Cortex of kidney (tissue), 1 donor: ENCODE measurements at places on chromosomes 7 and 10.

DNA sequence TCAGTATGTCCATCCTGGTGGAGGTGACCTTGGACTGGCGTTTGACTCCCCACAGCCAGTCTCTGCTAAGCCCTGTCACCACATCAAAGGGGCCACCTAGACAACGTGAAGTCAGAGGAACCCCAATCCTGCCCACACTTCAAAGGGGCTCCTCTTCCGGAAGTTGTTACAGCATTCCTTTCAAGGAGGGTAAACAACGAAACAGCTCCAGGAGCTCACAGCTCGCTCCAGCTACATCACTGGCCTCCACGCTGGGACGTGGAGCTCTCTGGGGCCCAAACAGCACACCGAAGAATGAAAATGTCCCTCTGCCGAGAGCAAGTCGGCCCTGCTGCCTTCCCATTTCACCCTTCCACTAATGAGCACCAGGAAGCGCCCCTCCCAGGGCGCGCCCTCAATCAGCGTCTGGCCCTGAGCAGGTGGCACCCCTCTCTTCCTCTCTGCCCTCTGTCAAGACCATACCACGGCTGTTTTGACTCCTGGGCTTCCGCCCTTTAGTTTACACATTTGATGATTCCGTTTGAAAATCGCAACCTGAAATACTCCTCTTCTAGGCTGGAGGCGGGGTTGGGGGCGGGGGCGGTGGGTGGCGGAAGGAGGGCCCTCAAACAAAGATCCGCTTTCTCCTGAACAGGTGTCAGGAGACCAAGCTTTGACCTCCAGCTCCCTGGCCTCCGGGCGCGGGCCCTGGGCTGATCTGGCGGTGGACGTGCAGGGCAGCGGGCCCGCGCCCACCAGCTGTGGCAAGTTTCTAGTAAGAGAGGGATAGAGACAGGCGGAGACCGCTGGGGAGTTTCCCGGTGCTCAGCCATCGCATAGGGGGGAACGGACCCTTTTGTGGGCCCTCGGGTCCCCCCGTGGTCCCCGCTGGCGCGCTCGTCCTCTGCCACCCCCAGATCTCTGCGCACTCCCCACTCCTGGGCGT, 53.1 kb upstream of the KDM7A start:
- no peak for DNase-seq

- no peak for DNase-seq
Measured at GRCh38 chr10:87654212-87654611, 5.5 kb upstream of the PAPSS2 start.

DNA sequence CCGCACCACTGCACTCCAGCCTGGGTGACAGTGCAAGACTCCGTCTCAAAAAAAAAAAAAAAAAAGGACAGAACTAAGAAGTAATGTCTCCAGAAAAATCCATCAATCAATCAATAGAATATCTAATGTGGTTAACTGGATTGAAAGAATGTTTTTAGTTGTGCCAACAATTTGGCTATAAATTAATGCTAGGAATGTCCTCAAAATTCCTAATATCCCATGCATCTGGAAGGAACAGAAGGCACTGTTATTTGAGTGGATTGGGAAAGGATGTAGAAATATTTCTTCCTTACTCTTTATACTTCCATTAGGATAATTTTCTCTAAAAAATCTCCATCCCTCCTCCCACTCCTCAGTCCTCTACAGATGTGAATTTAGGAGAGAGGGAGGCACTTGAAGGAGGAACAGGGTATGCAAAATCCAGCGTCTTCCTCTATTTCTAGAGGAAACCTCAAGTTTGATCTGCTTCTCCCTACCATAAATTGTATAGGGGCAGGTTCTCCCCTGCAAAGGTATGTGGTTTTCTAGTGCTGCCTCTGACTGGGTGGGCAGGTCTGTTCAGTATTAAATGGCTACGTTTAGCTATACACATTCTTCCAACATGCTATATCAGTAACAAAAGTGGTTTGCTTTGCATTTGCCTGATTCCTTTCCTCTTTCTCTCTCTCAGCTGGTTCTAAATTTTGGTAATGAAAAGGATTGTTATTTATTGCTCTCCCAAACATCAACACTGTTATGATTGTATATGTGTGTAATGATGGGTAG, 54.1 kb downstream of the RNLS start:
- DNase-seq, result no peak

DNA sequence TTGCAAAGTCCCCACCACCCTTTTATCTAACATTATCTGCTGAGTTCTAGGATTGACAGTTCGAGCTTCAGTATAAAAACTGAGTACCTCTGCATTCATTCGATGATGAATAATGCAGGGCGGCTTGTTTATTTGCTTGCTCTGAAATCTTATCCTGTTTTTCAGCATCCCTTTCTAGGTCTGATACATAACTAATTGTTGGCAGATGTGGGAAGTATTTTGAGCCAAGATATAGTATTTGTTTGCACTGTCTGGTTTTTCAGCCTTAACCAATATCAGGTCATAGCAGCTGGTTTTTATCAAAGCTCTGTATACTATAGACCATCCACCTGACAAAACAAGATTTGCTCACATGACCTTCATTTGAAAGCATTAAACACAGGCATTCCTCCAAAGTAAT, 161.4 kb downstream of the TFEC start:
- no peak for DNase-seq

DNA sequence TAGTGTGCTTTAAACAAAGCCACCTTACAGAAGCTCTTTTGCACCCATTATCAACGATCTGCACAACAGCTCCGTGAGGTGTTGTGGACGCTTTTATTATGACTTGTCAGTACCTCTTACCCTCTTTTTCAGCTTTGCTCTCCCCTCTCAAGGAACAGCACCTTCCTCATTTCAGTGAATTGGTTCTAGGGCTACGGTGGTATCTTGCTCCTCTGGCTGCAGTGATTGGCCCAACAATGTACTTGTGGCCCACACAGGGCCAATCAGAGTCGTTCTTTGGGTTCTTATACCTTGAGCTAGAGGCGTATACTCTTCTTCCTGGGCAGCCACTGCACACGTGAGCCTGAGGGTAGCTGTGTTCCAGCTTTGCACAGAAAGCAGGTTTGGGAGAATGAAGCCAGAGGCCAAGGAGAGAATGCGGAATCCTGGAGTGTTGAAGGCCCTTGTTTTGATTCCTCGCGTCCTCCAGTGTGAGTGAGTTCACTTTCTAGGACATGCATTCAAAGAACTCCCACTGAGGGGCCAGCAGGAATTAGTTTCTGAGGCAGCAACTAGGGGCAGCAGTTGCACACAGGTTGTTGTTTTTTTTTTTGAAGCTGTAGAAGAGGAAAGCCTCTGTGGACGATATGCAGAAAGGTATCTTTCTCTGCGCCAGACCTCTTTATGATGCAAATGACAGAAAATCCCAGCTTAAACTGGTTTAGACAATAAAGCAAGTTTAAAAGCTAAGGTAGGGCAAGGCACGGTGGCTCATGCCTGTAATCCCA, 49.8 kb upstream of the PDZD8 start:
- DNase-seq, result no peak

DNA sequence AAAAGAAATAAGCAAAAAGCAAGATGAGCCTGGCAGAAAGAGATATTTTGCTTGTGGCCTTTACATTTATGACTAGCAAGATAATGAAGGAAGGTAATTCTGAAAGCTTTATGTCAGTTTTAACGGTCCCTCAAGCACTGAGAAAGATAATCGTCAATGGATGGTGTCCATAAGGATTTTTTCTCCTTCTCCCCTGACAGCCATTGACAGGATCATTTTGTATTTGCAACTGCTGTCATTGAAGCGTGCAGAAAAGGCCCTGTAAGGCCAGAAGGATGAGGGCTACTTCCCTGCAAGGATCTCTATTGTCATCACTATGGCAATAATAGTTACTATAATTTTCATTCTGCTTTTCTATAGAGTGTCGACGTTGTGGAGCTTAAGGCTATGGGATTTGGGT, 994 bp upstream of the LRGUK start:
- DNase-seq, result no peak

- no peak for DNase-seq
Measured at GRCh38 chr7:143243111-143243510, 20.1 kb upstream of the GSTK1 start.

GRCh38 chr7:11727864-11728263, 104.1 kb downstream of the THSD7A start:
- no peak for DNase-seq

DNA sequence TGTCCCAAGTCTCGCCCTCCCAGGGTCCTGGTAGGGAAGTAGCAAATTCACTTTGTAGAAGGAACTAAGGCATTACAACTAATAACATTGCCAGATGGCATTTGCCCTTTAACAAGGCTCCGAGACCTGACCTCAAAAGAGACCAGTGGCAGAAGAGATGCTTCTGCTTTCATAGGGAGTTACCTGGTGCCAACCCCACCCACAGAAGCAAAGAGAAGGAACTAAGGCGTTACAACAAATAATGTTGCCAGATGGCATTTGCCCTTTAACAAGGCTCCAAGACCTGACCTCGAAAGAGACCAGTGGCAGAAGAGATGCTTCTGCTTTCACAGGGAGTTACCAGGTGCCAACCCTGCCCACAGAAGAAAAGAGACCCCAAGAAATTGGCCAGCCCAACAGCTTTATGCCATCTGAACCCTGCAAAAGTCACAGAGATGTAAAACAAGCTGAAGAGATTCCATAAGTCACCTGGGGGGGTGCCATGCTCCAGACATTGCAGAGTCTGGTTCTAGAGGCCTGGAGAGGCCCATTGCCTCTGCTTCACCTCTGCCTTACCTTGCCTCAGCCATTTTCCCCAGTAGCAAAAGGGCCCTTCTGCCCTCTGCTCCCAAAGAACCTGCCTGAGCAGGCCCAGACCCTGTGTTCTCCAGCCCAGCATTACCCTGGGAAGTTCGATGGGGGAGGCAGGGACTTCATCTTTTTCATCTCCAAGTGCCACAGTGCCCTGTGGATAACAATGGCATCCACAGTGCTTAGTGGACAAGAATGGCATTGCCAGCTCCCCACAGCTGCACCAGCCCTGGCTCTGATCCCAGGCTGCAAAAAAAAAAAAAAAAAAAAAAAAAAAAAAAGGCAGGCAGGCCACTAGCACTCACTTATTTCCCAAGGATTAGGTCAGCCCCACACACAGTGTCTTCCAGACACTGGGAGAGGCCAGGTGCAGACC, 179.5 kb upstream of the PLXNA4 start:
- DNase-seq, result no peak

DNA sequence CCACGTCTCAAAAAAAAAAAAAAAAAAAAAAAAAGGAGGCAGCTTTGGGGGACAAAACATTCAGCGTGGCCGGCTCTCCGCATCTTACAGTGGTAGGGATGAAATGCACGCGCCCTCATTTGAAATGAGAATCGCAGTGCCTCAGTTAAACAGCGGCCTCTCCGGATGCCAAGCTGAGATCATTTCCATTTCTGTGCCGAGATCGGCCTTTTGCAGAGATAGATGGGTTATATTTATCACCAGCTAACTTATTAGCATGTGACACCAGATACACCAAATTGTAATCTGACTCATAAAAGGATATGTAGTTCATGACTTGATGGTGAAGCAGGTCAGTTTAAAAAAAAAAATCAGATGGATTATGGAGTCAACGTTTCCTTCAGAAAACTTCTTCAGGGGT, 138.7 kb downstream of the CUX1 start:
- DNase-seq, result no peak

DNA sequence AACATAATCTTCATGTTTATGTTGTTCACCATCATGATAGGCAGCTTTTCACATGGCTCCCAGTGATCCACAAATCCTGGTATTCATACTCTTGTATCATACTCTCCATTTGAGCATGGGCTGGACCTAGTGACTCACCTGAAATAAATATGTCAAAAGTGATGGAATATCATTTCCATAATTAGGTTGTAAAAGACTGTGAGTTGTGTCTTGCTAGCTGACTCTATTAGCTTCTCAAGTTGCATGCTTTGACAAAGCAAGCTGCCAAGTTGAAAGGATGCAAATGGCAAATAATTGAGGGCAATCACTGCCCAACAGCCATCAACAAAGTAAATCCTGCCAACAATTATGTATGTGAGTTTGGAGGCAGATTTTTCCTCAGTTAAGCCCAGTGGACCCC, 300.4 kb downstream of the AHR start:
- DNase-seq, result no peak

- no peak for DNase-seq
Measured at GRCh38 chr10:110711382-110711781, 67.2 kb downstream of the RBM20 start.
